H7 (cell line): ENCODE measurements at places on chromosomes 3 and 15.

- DNase-seq: no peak
Measured at GRCh38 chr15:63052961-63053698, 10.6 kb downstream of the TPM1 start.

DNA sequence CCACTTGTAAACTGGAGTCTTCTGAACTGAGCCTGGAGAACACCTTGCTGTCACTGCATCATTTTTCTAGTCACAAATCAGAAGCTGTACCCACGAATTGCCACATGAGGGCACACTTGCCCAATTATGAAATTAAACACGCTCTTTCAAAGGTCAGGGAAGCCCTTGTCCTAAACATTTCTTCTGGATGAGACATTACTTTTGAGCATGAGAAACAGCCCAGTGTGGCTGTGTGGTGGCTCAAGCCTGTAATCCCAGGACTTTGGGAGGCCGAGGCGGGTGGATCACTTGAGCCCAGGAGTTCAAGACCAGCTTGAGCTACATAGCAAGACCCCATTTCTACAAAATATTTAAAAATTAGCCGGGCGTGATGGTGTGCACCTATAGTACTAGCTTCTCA, 27.5 kb upstream of the CFAP161 start:
- DNase-seq: peak; percentile 46

DNA sequence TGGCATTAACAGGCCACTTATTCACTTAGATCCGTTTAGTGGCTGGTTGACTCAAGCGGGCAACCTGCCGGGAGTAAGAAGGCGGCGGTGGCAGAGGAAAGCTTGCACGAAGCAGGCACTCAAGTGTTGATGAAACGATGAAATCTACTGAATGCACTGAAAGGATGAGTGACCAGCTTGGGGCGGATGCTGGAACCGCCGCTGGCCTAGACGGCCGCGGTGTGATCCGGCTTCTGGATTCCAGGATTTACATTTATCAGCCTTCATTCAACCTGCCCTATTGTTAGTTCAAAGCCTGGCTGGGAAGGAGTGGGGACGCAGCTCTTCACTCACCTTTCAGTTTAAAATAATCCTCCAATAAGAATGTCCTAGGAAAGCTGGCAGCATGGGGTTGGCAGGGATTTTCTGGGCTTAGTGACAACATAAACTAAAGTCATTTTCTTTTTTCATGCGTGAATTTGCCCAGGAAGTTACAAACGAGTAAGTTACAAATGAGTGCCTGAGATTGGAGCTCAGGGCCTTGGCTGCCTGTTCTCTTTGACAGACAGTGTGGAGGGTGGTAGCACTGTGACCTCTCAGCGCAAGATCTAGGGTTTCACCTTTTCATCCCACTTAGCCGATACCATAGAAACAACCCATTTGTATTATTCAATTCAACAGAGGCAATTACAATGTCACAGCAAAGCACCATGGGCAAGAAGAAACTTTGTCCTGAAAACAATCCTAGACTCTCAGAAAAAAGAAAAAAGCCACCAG, 1.1 kb upstream of the PLCH1 start:
- DNase-seq: peak; percentile 71

DNA sequence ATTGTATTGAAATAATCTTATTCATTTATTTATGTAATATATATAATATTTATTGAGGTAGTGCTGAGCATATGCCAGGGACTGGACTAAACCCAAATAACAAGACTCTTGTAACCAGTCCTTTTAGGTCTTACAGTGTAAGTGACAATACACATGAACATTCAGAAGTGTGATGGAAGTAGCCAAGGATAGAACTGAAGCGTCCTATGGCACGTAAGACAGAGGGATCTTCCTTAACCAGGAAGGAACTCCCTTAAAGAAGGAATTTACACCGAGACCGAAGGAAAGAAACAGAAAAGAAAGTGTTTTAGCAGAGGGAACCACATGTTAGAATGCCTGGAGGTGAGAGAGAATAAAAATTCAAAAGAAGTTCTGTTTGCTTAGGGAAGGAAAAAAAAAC, 23.6 kb upstream of the CLDN1 start:
- no peak for DNase-seq

GRCh38 chr3:151214459-151214858, 11.4 kb upstream of the GPR171 start:
- no peak for DNase-seq

DNA sequence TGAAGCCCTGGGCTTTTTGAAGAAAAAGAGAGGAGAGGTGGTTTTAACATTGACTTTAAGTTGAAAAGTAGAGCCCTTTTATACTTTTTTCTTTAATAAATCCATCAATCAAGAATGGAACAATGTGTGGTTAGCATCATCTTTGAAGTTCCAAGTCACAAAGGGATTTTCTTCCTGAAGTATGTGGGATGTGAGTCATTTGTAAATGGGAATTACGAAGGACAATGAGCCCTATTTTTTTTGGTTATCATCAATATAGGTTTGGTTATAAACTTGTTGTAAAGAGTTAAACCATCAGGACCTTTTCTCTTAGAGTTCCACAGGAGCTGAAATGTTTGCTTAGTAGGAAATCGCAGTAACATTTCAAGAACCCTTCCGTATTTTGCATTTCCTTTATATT, 38.3 kb downstream of the PIK3CA start:
- no peak for DNase-seq

- DNase-seq: no peak
Measured at GRCh38 chr15:78076231-78077052, 1.1 kb downstream of the TBC1D2B start.

DNA sequence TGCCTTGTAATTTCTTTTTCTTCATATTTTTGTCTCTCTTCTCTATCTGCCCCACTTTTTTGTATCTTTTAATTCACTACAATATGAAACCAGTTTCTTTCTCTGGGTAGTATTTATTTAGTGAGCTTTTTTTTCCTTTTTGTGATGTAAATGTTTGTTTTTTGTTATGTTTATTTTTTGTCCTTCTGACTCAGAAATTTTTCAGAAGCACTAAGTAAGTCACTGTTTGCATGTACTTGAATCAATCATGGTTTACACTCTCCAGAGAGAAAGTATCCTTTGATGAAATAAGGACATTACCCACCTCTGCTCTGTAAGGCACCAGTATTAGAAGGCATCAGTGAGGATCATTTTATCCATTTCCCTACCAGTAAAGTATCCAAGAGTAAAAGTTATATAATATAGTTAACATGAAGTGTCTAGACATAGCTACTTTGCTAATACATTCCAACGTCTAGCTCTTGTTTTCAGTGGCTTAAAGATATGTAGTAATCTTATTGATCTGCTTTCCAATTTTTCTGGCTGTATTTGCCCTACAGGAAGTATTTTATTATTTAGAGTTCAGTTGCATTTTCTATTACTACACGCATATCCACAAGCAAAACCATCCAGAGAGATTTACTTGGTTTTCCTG, 25.4 kb downstream of the FILIP1L start:
- DNase-seq: no peak
